ENCODE measurements at places on chromosomes 11 and 22.

- no peak for DNase-seq
Measured at GRCh38 chr11:119342023-119342300, 1.3 kb upstream of the C1QTNF5 start.

DNA sequence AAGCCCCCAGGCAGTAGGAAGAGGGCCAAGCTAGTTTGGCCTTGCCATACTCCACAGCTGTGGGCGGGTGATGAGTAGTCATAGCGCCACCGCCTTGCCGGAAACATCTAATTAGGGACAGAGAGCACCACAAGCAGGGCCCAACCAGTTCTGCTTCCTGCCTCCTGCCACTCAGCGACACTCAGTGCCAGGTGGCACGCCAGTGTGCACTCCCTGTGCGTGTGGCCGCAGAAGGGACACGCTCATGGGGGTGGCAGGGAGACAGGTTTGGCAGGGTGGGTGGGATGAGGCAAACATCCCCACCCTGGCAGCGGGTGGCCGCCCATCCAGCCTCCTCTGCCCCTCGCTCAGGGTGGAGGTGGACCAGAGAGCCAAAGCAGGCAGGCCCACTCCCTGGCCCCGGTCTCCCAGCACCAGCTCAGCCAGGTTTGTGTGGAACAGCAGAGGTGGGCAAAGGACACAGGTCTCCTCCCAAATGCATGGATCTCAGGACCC lies 4.9 kb downstream of the OVOL1 start:
- DNase-seq = no peak

DNA sequence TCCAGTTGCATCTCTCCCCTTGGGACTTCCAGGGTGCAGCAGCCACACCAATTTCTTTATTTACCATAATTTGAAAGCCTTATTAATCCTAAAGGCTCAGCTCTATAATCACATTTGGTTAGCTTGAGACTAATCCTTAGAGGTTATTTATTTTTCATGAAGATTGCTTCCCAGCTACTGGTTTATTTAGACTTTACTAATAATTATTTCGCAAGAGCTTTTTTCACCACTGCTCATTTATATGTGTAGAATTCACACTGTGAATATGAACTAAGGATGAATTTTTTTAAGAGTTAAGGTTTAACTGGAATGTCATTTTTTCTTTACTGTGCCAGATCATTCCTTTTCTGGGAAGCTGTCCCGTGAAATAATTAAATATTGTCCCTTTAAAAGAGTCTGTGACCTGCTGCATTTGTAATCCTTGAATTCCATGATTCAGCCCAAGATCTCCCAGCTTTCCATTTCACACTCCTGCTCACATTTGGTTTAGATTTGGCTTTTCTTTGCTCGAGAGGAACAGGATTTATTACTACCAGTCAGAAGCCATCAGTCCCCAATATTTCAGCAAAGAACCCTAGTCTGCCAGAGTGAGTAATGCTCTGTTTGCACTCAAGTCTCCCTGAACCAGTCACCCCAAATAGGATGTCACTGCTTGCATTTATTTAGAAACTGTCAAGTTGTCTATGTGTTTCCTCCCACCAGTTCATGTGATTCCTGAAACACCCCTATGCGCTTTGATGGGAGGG lies 4.4 kb upstream of the CD44 start:
- peak; percentile 50 for DNase-seq

DNA sequence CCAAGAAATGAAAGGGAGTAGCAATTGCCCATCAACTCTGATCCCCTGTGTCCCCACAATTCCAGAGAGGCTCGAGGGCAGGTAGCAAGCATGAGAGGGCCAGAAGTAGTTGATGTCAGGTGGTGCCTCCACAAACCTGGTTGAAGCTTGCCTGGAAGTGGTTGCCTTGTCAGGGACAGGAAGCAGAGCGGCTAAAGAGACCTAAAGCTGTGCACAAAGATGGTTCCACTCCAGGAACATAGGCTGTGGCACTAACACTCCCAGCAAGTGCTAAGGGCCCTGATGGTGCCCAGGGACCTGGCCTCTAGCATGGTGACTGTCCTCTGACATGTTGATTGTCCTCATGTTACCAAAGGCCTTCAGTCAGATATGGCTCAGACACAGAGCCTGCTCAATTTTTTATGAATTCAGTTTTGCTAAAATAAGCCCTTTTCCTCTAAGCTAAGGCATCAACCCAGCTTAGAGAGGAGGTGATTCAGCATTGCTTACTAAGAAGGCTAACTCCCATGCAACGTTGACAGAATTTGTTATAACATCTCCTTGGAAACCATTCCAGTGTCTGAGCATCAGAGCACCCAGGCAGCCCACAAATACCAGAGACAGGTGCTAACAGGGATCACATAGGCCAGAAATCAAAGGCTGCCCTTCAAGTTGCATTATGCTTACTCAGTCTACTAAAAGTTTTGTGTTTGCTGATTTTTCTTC lies 196.3 kb upstream of the ARHGAP20 start:
- DNase-seq = peak; percentile 21

DNA sequence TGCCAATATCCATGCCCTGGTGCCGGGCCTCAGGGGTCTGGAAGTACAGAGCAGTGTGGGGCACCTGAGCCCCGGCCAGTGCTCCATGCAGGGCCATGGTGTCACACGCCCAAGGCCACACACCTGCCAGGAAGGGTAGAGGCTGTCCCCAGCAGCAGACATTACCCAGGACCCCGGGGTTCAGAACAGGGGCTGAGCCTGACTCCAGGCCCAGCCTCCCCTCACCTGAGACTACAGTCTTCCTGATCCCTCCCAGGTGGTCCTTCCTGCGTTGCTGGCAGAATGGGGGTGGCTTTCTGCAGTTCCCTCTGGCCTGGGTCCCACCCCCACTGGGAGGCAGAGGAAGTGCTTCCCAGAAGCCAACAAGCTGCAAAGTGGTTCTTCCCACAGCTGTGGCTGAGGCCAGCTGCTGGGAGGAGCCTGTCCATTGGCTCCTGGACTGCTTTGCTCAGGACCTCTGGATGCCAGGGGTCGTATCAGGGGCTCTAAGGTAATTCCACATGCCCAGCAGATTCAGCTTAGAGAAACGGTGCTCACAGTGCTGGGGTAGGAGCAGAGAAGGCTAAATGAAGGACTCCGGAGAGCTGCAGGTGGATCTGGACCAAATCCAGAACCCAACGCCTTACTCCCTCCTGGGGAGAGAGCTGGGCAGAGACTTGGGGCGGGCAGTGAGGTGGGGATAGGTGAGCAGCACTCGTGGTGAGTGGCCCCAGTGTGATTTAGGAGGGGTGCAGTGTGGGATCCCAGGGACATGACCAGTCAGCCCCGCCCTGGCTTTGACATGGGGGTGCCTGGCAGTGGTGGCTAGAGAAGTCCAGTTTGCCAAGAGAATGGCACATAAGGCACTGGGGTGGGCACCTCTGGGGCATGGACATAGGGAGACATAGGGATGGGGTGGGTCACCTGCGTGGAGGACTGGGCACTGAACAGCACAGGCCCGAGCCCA lies 12.6 kb downstream of the TCIRG1 start:
- DNase-seq = no peak

DNA sequence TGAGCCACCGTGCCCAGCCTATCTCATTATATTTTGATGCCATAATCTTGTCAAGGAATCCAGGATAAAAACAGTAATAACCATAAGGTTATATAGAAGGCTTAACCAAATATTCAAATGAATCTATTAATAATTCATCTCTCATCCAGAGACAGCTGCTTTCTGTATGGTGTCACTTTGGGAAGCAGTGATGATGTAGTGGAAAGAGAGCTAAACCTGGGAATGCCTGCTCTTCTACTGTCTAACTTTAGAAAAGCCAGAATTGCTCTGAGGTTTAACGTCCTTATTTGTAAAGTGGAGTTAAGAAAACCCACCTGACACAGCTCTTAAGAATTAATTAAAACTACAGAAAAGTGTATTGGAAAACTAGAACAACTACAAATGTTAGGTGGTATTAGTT lies 29.3 kb upstream of the OR10D3 start:
- DNase-seq = no peak

DNA sequence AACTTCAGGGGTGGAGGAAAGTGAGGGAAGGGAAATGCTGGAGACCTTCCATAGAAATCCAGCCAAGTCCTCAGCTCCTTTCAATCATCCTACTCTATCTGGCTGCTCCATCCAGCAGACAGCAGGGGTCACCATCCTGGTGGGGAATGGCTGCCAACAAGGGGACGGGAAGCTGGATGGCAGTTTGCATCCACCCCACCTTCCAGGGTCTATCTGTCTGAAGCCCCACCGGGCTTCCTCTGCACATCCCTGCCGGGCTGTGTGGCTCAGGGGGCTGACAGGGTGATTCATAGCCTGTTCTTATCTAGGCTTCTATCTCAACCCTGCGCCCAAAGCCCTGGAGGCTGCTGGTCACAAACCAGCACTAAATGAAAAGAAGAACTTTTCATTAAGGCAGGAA lies 1.1 kb downstream of the SYTL2 start:
- DNase-seq = no peak

- DNase-seq = no peak
Measured at GRCh38 chr11:7597620-7598019, 75.7 kb downstream of the CYB5R2 start.

GRCh38 chr22:27213766-27214581 lies 556.6 kb downstream of the MIAT start:
- no peak for DNase-seq

DNA sequence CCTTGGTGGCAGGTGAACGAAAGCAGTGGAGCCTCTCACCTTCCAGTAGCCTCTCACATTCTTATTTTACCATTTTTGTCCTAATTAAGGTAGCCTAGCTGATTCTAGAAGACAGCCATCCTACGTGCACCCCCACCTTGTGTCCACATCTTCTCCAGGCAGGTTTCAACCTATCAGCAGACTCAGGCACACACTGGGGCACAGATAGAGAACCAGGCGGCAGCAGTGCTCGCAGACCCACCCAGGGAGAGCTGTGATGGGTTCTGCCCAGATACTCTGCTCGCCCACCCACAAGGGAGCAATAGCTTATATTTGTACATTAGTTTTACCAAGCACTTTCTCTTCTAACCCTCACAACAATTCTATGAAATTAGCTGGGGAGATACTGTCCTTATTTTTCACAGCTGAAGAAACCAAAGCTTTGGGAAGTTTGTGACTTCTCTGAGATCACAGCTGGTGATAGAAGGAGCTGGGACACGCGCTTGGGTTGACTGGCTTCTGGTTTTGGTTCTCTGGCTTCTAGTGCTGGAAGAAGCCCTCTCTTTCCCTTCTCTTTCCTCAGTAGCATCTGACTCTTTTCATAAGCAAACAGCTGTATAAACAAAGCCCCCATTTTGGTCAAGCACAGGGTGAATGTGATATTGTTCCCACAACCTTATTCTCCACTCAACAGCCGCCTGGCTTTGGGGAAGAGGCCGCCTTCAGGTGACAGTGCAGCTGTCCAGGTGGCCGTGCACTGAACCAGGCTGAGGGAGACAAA lies 36.9 kb downstream of the PPP2R1B start:
- no peak for DNase-seq

GRCh38 chr11:93279851-93280347 lies 50.6 kb upstream of the DEUP1 start:
- DNase-seq = no peak

GRCh38 chr11:116725434-116726221 lies 47.2 kb downstream of the BUD13 start:
- peak; percentile 6 for DNase-seq

- no peak for DNase-seq
Measured at GRCh38 chr11:96863520-96863919, 473.7 kb downstream of the JRKL start.

DNA sequence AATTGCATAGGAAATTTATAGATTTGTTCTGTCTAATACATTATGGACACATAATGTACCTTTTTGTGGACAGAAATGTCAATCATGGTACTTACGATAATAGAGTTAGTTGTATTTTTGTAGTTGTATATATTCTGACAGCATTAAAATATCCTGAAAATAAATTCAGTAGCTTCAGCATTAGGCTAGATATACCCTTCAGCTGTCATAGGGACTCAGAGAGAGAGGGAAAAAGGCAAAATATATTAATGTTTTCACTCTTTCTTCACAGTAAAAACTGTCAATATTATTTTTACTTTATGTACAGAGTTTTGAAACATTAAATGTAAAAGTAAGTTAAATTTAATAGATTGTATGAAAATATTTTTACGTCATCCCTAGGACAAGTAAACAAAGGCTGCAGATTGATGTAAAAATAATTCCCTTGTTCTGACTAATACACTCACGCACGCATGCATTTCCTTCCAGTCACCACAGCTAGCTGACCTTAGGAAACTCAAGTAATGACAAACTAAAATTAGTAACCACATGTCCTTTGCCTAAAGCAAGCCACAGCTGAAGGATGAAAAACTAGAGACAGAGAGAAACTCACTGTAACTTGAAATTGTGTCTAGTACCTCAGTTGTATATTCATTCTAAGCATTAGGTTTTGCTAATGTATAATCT lies 104.7 kb upstream of the CARD18 start:
- DNase-seq = peak; percentile 72

- DNase-seq = no peak
Measured at GRCh38 chr22:36940676-36941075, 27.2 kb downstream of the CSF2RB start.

- DNase-seq = no peak
Measured at GRCh38 chr11:64011371-64011770, 24.4 kb upstream of the FLRT1 start.

- no peak for DNase-seq
Measured at GRCh38 chr11:28628412-28628811, 520.2 kb downstream of the METTL15 start.

DNA sequence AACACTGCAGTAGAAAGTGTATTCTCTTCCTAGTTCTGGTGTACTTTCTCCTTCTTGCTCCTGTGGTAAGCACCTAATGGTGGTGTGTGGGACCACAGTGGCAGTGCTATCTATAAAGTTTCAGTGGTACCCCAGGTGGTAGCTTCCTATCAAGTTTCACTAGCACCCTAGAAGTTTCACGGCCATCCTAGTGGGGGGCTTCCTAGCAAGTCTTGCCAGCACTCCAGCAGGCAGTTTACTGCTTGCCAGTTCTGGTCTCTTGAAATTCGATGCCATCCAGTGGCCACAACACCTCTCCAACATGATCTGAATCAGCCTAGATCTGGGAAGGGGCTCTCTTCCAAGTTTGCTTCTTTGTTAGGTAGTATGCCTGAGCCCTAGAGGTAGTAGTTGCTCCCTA lies 229.6 kb downstream of the SWAP70 start:
- no peak for DNase-seq

DNA sequence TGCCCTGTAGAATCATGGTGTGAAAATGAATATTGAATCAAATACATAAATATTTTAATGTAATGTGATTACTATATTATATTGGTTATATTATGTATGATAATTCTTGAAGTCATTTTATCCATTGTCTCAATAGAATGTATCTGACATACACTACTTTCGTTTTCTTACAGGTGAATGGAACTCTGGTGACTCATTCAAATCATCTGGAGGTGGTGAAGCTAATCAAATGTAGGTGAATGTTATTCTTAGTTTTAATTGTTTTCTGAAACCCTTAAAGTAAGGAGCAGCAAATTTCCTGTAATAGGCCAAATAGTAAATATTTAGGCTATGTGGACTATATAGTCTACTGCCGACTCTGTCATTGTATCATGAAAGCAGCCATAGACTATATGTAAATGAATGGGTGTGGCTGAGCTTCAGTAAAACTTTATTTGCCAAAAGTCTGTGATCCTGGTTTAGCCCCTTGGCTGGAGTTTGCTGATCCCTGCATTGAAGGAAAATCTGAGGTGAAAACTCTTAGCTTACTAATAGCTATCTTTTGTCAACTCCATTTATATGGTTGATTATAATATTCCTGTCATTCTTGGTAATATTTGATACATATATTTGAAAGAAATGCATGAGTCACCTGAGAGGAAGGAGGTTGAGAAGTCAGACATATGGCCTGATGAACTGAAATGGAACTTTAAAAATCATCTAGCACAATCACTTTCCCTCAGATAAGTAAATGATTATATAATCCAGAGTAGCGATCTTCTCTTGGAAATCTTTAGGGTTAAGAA lies 87.2 kb upstream of the GRIK4 start:
- DNase-seq = no peak

Measured in fibroblast of skin of left biceps (primary cell).